ENCODE measurements at places on chromosomes 4 and X.

DNA sequence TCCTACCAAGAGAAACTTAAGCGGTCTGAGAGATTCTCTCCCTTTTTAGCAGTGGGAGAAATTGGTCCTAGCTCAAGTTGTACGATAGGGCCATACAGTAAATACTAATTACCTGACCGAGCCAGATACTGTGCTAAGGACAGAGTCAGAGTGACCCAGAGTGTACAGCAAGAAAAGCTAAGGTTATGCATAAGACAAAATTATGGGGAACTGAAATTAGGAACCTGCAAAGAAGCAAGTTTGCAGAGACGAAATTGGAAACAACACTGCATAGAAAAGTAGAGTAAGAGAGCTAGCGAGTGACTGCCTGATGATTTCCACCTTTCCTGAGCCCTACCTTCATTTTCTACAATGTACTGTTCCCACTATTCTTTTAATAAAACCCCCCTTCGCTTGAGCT lies 278.1 kb downstream of the NKX6-1 start:
- no peak for DNase-seq

DNA sequence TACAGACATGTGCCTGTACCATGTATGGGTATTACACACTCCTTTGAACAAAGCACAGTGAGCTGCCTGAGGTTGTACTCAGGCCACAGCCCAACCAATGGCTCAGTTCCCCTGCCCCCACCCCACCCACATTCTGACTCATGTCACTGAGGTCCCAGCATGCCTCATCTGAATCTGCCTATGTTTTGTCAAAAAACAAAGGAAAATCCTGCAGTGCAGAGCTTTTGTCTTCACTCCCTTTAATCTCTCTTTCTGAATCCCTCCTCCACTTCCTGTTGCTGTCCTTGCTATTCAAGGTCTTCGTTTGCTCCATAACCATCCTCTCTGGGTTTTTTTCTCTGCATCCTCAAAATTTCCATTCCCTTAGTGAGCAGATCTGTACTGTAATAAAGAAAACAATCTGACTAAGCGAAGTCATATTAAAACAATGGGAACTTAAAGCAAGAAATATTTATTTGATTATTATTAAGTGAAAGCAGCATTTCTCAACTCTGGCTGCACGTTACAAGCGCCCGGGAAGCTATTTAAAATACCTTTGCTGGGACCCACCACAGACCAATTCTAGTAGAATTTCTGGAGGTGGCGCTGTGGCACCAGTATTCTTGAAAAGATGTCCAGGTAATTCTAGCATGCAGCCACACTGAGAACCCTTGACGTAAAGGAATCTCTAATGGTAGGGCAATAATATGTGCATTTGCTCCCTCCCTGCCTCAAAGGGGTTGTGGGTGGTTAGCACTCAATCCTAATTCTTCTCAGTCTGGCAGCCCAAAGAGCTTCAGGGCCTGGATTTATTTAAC lies 8.7 kb downstream of the GUCY2F start:
- DNase-seq: peak; percentile 20

DNA sequence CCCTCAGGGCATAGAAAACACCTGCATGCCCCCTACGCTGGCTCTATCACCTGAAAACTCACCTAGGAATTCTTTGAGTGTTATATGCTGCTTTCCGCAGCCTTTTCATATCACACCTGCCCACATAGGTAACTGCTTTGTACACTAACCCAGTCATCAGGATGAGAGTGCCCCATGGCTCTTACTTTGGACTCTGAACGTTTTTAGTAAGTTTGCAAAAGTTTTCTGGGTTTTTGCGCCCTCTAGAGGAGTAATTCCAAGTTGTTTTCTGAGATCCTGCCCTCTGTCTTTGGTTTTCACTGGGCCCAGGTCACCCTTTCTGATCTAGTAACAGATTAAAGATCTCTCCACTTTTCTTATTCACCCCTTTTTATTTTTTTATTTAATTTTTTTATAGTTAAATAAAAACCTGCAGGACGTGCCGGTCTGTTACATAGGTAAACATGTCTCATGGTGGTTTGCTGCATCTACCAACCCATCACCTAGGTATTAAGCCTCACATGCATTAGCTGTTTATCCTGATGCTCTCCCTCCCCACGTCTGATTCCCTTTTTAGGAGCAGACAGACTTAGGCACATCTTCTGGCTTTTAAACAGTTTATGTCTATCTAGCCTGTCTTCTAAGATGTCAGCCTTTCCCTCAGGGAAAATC lies 139.2 kb downstream of the NWD2 start:
- no peak for DNase-seq

DNA sequence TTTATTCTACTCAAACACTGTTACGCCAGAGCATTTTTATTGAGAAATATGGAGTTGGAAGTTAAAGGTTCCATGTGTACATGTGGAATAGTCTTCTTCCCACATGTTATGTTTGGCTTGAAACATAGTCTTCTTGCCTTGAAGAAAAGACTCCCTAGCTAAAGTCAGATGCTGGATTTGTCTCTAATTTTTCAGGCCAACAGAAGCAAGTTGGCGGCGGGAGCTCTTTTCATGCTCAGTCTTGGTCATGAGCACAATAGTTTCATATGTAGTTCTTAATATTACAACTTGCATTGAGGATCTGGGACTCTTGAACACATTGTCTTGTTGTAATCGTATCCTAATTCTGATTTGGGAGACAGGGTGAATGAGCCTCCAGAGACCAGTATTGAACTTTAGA lies 19.4 kb downstream of the SEPTIN11 start:
- DNase-seq: no peak

DNA sequence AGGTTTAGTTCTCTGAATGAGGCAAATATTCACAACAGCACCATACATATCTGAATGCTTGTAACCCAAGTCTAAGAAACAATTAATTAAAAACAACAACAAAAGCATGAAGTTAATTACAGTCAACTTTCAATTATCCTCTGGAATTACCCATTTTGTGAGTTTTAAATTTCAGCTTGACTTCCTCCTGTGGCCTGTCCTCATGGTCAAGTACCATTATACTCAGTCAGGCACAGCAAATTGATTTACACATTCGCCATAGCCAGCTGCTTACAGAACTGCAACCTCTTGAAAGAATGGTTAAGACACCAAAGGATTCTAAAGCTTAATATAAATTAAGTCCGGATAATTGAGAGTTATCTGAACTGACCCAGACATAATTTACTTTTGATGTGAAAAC lies 306.5 kb downstream of the CAMK2D start:
- no peak for DNase-seq

DNA sequence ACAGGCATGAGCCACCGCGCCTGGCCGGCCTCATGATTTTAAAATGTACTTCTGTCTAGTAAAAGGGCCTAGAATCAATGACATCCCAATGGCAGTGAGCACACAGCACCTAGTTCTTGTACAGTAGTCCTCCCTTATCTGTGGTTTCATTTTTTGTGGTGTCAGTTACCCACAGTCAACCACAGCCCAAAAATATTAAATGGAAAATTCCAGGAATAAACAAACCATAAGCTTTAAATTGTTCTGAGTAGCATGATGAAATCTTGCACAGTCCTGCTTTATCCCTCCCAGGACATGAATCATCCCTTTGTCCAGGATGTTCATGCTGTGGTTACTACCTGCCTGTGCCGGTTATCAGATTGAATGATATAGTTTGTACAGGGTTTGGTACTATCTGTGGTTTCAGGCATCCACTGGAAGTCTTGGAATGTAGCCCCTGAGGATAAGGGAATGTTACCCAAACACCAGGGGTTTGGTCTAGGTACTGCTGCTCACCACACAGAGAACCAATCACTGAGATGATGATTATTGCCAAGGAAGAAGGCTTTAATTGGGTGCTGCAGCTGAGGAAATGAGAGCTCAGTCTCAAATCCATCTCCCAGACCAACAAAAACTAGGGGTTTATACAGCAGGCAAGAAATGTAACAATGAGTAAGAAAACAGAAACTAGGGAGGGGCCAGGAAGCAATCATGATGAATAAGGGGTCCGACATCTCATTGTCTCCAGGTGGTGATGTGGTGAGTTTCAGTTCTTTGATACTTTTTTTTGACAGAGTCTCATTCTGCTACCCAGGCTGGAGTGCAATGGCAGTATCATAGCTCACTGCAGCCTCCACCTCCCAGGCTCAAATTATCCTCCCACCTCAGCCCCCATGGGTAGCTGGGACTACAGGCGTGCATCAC lies 16.2 kb upstream of the FHL1 start:
- DNase-seq: no peak

- DNase-seq: no peak
Measured at GRCh38 chrX:74534569-74535038, 79.8 kb downstream of the RLIM start.

- no peak for DNase-seq
Measured at GRCh38 chrX:134365904-134366303, 94.1 kb upstream of the HPRT1 start.

GRCh38 chrX:53511322-53511721 lies 77.2 kb upstream of the HSD17B10 start:
- no peak for DNase-seq

DNA sequence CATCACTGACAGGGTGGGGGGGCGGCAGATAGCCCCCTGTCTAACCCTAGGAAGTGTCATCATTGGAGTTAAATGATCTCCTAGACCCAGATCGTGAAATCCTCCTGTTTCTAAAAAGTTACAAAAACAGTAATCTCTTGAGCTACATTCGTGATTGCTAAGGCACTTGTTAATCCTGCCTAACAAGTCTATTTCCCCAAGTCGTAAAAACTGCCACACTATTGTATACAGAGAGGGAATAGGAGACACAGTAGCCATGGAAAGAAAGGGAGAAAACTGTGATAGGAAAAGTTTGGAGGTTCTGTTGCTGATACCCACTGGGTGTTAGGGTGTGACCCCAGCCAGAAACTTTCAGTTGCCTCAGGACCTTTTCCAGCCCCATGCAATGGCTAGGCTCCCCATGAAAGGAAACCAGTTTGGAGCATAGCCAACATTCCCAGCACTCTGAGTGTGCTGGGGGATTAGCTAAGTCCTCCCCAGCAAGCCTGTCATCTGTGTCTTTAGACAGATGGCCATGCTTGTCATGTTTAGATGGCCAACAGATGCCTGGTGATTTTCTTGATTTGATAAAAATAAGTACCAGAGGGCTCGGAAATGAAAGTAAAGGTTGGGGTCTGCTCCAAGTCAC lies 63.3 kb upstream of the ANXA10 start:
- no peak for DNase-seq

GRCh38 chrX:107480272-107480671 lies 30.8 kb downstream of the FRMPD3 start:
- DNase-seq: no peak

DNA sequence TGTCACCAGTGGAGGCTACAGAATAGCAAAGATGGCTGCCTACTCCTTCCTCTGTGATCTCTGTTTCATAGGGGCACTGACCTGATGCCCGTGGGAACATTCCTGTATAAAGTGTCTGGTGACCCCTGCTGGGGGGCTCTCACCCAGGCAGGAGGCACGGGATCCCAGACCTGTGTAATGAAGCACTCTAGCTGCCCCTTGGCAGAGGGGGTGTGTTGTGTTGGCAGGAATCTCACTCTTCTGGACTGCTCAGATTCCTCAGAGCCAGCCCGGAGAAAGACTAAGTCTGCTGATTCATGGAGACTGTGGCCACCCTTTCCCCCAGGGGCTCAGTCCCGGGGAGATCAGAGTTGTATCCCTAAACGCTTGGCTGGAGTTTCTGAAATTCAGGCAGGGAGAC lies 648.3 kb downstream of the SPRY1 start:
- DNase-seq: no peak

DNA sequence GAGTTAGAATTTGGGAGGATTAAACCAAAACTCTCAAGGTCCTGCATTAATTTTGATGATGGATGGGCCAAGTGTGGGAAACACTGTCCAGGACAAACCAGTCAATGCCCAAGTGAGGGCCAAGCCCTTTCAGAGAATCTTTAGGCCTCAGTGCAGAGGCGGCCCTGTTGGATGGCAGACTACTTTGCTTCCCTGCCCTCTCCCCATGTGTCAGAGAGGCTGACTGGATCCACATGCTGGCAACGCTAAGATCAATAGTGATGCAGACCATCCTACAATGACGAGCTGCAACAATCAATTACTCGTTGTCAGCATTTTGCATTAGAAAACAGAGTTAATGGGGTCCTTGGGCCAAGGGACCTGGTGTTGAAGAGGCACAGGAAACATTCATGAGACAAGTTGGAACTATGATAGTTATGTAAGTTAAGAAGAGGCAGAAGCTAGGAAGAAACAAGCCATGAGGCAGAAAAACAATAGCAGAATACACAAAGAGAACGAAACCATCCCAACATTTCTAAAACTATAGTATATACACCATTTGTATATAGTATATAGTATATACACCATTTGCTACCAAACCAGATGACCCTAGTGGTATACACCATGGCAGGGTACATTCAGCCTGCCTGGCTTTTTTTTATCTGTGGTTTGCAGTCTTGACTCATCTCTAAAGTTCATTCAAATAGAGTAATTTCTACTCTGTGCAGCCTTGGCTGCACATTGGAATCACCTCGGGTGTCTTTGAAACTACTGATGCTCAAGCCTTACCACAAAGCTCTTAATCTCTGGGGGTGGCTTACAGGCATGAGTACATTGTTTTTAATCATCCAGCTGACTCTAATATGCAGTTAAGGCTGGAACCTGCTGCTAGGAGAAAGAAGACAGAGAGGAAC lies 147.7 kb upstream of the GYPA start:
- DNase-seq: no peak

DNA sequence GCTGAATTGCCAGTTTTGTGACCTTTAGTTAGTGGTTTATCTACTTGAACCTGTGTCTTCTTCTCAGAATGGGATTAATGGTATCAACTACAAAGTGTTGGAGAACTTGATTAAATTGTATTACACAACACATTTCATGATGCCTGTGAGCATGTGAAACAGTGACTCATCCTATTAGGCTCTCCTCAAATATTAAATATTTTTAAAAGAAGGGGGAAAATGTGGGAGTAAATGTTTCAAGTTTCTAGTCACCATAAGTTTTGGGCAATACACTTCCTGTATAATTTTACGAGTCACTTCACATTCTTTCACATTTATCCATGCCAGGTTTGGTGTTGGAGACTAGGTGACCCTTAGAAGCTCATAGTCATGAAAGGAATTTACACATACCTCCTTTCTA lies 147.0 kb downstream of the HS3ST1 start:
- DNase-seq: no peak

- DNase-seq: no peak
Measured at GRCh38 chr4:76265631-76266218, 14.2 kb downstream of the FAM47E start.

DNA sequence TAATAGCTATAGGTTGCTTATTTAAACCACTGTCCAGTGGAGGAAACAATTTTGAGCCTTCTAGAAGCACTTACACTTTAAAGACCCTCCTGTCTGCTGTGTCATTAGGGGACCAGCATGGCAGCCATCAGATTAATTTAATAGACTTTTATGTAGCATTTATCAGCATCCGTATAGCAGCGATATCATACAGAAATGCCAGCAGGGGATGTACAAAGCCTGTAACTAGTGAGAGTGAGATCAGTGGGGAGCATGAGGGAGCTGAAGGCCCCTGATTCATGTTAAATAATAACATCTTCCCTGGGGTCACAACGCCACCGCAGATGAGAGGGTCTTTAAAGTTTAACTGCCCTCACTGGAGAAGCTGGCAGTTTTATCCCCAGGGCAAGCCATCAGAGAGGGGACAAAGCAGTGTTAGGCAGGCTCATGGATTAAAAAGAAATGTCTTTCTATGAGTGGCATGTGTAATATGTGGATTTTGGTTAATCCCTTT lies 144.7 kb downstream of the PDGFRA start:
- DNase-seq: no peak
